ENCODE measurements at places on chromosomes 11 and 22.
A peak's percentile ranks its signal among the peaks of the same experiment; 100 is the strongest.

DNA sequence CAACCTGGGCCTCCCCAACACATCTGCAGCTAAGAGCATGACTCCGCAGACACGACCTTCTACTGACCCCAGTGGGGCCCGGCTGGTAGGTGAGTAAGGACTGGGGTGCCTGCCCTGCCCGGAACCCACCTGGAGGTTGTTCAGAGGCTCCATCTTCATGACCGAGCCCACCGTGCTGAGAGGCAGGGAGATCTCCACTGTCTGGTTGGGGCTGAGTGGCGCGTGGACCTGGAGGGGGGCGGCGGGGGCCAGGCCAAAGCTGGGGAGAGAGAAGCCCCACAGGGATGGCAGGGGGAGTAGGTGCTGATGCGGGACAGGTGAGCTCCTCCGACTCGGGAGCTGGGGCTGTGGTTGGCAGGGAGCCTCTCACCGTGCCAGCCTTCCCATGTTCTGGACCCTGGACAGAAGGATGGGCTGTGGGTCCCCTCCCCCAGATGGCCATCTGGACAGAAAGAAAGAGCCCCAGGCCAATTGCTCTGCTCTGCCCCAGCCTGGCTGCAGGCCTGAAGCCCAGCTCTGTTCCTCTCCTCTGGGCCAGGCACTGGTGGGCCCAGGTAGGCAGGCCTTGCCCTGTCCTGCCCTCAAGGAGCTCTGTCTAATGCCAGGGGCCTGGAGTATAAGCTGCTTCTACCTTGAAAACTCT lies 16.3 kb upstream of the RASL10A start:
- no peak for DNase-seq

GRCh38 chr11:64224891-64225607 lies 937 bp downstream of the TRPT1 start:
- no peak for DNase-seq

- no peak for DNase-seq
Measured at GRCh38 chr11:118870396-118871343, 13.0 kb upstream of the CXCR5 start.

DNA sequence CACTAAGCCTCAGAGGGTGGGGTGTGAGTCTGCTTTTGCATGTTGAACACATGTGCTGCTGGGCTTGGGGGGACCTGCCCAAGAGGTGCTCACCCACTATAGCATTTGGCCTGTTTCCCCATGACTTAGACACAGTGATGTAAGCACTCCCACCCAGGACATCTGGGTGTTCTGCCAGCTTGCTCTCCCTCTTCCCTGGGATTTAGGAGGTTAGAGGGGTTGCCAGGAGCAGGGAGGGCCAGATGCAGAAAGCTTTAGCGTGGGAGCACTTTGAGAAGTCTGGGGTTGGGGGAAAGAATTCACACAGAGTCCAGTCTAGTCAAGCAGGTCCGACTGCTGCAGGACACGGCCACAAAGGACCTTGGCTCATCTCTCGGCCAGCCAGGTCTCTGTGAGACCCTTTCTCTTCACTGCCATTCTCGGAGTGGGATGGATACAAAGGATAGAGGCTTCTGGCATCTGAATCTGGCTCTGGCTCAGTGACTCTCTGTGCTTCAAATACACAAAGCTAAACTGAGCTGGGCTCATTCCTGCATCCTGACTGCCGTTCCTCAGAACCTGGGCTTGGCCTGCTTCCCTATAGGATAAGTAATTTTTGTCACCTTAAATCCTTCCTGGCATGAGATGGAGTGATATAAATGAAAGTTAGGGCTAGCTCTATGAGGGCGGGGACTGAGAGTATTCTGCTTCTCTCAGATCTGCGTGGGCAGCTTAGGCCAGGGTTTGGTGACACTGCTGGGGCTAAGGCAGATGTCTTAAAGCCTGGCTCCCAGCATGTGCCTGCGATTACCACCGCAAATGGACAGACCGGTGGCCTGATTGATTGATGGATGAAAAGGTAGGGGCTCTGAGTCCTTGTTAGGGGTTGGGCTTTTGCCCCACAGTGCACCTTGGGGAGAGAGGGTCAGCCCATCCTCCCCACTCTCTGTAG lies 14.5 kb downstream of the USP2 start:
- DNase-seq = no peak

DNA sequence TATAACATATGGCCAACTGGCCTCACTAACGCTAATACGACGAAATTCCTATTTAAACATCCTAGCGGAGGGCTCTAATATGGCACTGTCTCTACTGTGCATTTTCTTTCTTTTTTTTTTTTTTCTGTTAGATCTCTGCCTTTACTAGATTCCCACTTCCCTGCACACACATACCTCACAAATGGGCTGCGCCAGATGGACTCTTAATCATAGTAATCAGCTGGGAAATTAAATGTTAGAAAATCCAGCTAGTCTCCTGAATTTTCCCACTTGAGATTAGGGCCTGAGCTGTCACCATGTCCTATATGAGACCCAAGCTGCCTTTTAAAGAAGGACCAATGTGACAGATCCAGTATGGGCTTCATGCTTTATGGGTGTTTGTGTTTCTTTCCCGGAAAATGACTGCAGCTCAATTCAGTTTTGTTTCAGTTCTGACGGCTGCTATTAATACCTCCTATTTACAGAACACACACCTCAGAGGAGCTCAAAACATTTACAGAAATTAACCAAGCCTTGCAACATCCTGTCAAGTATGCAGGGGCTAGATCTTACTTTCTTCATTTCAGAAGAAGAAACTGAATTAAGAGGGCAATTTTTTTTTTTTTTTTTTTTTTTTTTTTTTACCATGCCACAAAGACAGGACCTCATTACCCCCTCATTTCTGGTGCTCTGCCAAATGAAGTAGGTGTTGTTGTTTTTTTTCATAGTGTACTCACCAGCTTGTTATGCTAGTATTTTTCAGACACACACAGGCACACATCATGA lies 49.8 kb upstream of the BLID start:
- no peak for DNase-seq

- peak; percentile 91 for DNase-seq
Measured at GRCh38 chr22:30265823-30266444, 717 bp downstream of the OSM start.

- no peak for DNase-seq
Measured at GRCh38 chr11:79227308-79227707, 213.5 kb downstream of the TENM4 start.

DNA sequence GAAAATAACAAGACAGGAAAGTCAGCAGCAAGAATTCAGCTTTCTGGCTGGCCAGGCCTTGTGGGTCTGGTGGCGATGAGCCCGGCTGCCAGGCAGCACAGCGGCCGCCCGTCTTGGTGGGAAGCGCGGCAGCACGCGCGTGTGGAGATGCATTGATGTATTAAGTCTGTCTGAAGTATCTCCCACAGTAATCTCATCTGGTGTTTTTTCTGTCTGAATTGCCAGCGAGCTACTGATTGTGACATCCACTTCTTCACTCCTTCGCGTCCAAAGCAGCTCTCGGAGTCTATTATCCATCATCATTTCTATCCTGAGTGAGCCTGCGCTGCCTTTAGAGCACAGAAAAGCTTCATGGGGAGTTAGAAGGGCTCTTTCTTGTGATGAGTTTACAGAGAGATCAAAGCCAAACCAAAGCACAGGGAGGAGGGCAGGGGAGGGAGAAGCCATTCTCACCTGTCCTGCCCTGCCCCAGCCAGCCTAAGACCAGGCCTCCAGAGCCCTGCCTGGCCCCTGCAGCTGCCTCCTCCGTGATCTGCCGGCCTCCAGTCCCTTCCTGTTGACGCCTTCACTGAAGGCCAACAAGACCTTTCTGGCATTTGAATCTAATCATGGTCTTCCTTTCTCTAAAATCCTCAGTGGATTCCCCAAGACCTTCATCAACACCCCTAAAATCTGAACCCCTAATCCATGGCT lies 1419.0 kb downstream of the TBC1D22A start:
- DNase-seq = no peak

- no peak for DNase-seq
Measured at GRCh38 chr11:44324749-44325525, 15.0 kb upstream of the ALX4 start.

DNA sequence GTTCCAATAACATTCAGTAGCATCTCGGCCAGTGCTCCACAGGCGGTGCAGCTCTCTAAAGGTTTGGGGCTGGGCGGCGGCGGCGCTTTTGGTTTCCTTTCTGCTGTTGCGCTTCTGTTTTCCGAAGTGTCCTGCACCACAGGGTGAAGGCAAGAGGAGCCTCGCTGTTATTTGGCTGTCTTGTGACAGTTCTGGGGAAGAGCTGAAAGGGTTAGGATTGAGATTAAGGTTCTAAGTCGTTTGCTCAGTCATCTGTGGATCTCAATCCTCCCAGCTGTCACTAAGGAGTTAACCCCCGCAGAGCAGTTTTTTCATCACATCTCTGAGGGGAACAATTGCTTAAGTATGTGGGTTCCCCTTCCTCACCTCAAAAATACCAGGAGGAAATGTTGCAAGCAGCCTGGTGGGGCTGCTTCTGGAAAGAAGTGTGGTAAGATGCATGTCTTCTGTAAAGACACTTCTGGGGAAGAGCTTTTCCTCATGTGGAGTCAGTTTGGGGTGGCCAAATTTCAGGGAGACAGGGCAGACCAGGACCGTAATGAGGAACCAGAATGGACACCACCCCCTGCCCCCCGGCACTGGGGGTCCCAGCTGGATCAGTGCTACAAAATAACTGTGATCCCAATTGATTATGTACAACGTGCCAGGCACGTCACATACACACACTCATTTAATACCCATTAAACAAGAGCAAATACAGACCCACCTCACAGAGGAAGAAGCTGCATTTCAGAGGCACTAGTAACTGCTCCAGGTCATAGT lies 14.2 kb downstream of the TMEM121B start:
- peak; percentile 76 for DNase-seq

DNA sequence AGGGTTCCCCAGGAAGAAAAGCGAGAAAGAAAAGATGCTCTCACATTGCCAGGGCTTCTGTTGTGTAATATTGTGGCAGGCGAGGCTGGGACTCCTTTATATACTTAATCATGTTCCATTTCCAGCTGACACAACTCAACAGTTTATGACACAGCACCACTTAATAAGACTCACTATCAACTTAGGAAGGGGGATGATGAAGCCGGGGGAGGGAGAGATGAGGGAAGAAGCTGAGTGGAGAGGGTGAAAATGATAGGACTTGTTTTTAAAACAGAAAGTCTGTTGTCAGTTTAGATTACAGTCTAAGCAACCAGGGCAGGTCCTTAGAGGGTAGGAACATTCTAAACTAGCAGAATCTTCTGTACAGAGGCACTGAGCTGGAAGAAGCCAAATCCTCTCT lies 397.0 kb downstream of the NXPE2 start:
- DNase-seq = no peak

- DNase-seq = no peak
Measured at GRCh38 chr11:119694334-119694733, 34.7 kb downstream of the NECTIN1 start.

DNA sequence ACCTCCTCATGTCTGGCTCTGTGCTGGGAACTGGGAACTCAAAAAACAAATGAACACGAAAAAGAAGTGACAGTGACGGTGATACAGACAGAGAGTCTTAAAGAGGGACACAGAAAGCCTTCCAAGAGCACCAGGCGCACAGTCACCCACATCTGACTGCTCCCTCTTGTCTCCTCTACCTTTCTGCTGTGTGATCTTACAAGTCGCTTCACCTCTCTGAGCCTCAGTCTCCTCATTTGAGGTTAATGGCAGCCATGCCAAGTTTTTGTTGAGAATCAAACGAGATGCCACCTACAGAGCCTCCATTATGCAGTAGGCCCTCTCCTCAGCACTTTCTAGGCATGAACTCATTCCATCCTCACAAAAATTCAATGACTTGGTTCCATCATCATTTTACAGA lies 3.7 kb downstream of the LRRC32 start:
- no peak for DNase-seq

DNA sequence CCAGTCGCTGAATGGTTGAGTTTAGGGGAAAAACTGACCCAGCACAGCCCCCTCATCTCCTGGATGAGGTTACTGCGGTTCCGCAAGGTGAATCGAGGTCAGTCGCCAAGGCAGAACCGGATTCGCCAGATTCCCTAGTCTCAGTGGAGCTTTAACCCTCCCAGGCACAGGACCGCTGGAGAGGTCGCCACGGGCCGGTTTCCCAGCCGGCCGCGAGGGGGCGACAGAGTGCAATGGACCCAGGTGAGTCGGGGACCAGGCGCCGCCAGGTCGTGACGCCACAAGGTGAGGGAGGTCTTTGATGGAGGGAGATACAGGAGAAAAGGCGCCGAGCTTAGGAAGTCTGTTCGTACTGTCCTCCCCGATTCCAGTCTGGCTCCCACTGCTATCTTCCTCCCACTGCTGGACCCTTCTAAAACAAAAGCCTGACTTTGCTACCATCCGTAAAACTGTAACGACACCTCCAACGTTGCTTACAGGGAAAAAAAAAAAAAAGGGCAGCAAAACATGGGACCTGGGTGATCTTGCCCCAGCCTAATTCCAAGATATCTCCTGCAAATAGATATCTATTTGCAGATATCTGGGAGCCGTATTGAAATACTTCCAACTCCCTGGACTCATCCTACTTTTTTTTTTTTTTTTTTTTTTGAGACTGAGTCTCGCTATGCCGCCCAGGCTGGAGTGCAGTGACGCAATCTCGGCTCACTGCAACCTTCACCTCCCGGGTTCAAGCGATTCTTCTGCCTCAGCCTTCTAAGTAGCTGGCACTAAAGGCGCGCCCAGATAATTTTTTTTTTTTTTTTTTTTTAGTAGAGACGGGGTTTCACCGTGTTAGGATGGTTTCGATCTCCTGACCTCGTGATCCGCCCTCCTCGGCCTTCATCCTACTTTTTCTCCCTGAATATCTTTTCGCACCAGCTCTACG lies 1.4 kb upstream of the GGA1 start:
- DNase-seq = peak; percentile 92

DNA sequence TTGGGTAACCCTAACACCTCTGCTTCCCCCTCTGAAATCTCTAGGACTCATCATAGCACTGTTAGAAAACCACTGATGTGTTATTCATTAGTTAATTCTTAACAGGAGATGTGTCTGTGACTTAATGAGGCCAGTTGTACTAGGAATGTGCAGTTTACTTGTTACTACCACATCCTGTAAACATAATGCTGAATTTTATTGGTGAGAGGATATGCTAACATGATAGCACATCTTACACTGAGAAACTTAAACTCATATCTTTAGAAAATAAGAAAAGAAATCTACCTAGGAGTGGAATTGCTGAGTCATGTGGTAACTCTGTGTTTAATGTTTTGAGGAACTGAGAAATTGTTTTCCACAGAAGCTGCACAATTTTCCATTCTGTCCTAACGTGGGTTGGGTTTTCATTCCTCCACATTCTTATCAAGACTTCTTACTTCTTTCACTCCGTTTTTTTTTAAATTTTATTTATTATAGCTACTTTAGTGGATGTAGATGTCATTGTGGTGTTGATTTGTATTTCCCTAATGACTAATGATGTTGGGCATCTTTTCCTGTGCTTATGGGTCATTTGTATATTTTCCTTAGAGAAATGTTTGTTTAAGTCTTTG lies 33.7 kb downstream of the RNF121 start:
- DNase-seq = no peak

DNA sequence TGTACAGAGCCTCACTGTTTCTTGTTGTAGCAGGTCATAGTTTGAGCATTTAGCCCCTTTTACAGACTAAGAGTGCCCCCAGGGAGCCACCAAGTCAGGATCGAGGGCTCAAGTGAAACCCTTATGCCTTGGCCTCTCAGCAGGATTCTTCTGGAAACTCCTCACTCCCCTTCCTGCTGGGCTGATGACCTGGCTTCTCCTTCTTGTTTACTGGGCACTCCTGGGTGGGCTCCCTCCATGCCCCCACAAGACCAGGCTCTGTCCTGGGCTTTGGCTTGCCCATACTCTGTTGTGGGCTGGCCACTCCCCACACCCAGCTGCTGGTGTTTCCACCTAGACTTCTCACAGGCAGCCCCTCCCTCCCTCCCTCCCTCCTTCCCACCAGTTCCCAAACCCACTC lies 69.6 kb downstream of the MED15 start:
- no peak for DNase-seq
